Skin of body (tissue), 3 donors: ENCODE measurements at places on chromosomes 1 and 21. TPM values are rescaled to one million over a fixed set of nuclear protein-coding genes. Genes with fewer than 3 reads are reported as not detected.

Gene ZFP69B
- total RNA-seq = 3.5 TPM

Gene SYNC
- 9.3 TPM for total RNA-seq

Gene DIPK1A
- total RNA-seq = 13.0 TPM

Gene CYP4A22
- not detected for total RNA-seq

Gene MAP10
- total RNA-seq = 2.4 TPM

Gene FCGR3A
- 5.0 TPM for total RNA-seq

Gene PDC
- total RNA-seq = not detected

Gene RNU1-1
- 34,682 TPM for total RNA-seq

Gene RGS16
- 7.9 TPM for total RNA-seq

Gene MIA3
- 44.8 TPM for total RNA-seq

Gene RIPK4
- total RNA-seq = 12.5 TPM

Gene PRAMEF26
- total RNA-seq = not detected

Gene CNR2
- 0.10 TPM for total RNA-seq

Gene BEND5
- total RNA-seq = 12.5 TPM

Gene C8A
- not detected for total RNA-seq

Gene CD160
- total RNA-seq = not detected

Gene BTG3
- total RNA-seq = 69.2 TPM

Gene SUCO
- 73.7 TPM for total RNA-seq

Gene SPRR2E
- 16.7 TPM for total RNA-seq

Gene CSMD2
- total RNA-seq = 2.4 TPM

Gene RXFP4
- not detected for total RNA-seq
